ENCODE measurements at places on chromosomes 13 and 19.

GRCh38 chr19:40177286-40178070, 13.7 kb upstream of the MAP3K10 start:
- H3K27me3 ChIP-seq, result no peaks in the 10 kb centered on the region
- no peak overlapping the region for H3K27ac ChIP-seq
- no peak overlapping the region for H3K4me3 ChIP-seq
- no peaks in the 10 kb centered on the region for H3K36me3 ChIP-seq
- DNase-seq, result no peak
- no peaks in the 10 kb centered on the region for H3K4me1 ChIP-seq

GRCh38 chr13:85616275-85616674, 182.9 kb downstream of the SLITRK6 start:
- H3K4me1 ChIP-seq, result no peaks in the 10 kb centered on the region
- no peaks in the 10 kb centered on the region for H3K27me3 ChIP-seq
- no peak overlapping the region for H3K4me3 ChIP-seq
- no peaks in the 10 kb centered on the region for H3K36me3 ChIP-seq

- peaks cover under 1% of the 10 kb centered on the region for H3K27me3 ChIP-seq
- no peak for DNase-seq
- H3K4me3 ChIP-seq, result no peak overlapping the region
- H3K36me3 ChIP-seq, result peaks cover 8% of the 10 kb centered on the region
- H3K27ac ChIP-seq, result no peak overlapping the region
Observed at GRCh38 chr19:53877361-53877766, 4.6 kb upstream of the PRKCG start.

DNA sequence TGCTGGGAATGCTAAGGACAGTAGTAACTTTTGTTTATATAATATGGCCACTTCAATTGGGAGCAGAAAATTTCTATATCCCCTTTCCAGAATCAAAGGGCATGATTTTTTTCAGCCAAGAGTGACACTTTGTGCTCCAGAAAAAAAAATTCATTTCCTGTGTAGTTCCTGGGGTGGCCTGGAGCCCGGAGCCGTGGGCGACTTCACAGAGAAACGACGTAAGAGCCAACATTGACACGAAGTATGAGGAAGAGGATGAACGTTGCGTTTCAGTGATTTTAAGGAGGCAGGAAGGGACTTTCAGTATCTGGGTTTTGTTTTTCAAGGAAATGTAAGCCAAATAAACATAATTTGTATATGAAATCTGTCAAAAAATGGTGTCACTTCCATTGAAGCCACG, 187.6 kb downstream of the STK24 start:
- no peak overlapping the region for H3K4me3 ChIP-seq
- H3K27me3 ChIP-seq, result no peaks in the 10 kb centered on the region
- no peak overlapping the region for H3K27ac ChIP-seq
- DNase-seq, result no peak
- no peaks in the 10 kb centered on the region for H3K4me1 ChIP-seq

DNA sequence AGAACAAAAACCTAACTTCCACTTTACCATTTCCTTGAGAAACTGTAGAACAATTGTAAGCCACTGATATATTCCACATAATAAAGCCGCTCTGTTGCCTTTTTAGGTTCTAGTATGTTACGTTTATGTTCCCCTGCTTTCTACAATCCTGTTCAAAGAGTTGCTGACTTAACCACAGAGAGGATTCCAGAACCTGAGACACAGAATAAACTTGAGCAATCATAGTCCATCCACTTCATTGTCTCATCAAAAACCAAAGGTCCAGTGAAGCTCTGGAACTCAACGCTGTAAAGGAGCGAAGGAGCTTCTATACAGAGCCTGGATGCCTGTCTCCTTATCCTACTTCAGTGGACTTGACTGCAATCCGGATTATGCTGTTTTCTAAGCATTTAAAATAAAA, 4.6 kb downstream of the STARD13 start:
- H3K4me1 ChIP-seq, result peaks cover 45% of the 10 kb centered on the region
- no peak overlapping the region for H3K4me3 ChIP-seq
- H3K27ac ChIP-seq, result peak overlapping the region; percentile 97
- no peak for DNase-seq

DNA sequence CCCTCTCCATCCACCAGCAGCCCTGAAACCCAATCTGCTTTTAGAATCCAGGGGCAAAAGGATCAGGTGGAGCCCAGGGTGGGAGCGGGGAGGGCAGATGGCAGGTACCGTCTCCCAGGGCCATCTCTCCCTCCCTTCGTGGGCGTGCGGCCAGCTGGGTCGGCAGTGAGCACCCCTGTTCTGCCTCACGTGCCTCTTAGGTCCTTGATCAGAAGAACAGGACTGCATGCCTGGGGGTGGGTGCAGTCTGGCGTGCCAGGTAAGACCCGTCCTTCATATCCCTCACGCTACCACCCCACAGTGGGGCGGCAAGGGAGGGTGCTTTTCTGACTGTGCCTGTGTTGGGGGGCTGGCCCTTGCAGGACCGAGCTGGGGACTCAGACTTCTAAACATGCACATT, 2.0 kb downstream of the SLC8A2 start:
- H3K4me3 ChIP-seq, result no peak overlapping the region
- no peak overlapping the region for H3K27ac ChIP-seq
- no peak for DNase-seq
- no peaks in the 10 kb centered on the region for H3K27me3 ChIP-seq
- H3K4me1 ChIP-seq, result no peaks in the 10 kb centered on the region

GRCh38 chr19:32630338-32630737, 44.6 kb downstream of the ANKRD27 start:
- H3K36me3 ChIP-seq, result peaks cover 99% of the 10 kb centered on the region
- no peaks in the 10 kb centered on the region for H3K27me3 ChIP-seq
- no peak overlapping the region for H3K27ac ChIP-seq
- DNase-seq, result no peak
- H3K4me3 ChIP-seq, result no peak overlapping the region
- no peaks in the 10 kb centered on the region for H3K4me1 ChIP-seq

DNA sequence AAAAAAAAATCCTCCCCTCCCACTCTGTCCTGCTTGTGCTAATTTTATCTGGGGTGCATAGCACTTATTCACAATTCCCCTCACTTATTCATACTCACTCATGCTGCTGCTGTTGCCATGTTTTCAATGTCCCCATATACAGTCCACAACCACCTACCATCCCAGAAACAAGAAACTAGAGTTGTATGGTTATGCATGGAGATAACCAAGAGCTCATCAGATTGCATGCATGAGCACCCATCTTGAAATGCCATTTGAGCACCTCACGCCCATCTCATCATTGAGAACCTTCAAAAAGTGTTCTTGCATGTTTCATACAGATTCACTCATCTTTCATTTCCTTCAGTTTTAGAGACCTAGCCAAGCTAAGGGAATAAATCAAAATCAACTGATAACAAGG, 15.1 kb upstream of the N4BP2L2 start:
- no peak overlapping the region for H3K4me3 ChIP-seq
- H3K4me1 ChIP-seq, result no peaks in the 10 kb centered on the region
- no peak overlapping the region for H3K27ac ChIP-seq
- H3K27me3 ChIP-seq, result no peaks in the 10 kb centered on the region

DNA sequence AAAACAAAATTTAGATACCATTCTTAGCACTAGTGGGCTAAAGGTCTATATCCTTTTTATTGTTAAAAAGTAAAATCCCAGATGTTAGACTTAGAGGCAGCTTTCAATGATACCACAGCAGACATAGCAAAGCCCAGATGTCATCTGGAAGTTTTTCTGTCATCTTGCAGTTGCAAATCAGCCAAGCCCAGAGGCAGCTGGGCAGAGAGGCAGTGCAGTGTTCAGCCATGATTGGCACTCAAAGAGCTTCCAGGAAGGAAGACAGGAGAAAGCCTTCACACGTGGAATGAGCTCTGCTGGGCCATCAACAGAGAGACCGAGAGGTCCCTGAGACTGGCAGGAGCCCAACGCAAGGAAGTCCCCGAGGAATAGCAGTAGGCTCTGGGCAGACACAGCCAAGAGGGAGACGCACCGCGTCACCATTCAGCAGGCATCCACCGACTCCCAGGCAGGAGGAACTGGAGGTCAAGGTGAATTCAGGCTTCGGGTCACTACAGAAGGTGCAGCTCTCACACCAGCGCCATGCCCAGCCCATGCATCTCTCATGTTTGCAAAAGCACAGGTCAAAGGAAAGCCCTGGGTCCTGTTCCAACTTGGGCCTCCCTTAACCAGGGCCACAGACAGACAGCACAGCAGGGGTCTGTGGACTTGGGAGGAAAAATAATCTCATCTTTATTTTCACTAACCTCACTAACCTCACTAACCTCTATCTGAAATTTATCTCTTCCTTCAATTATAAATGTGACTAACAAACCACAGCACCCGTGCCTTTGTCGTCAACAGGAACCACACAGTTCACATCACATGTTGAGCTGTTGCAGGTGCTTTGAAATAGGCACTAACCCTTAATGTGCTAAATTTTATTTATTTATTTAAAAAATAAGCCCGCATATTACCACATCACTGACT, 54.9 kb downstream of the TUBGCP3 start:
- peaks cover 5% of the 10 kb centered on the region for H3K36me3 ChIP-seq
- H3K4me3 ChIP-seq, result no peak overlapping the region
- DNase-seq, result no peak
- no peak overlapping the region for H3K27ac ChIP-seq

- DNase-seq, result no peak
- H3K4me3 ChIP-seq, result no peak overlapping the region
- H3K4me1 ChIP-seq, result peaks cover 36% of the 10 kb centered on the region
- H3K27me3 ChIP-seq, result no peaks in the 10 kb centered on the region
- H3K27ac ChIP-seq, result no peak overlapping the region
- no peaks in the 10 kb centered on the region for H3K36me3 ChIP-seq
Observed at GRCh38 chr13:112574834-112575613, 12.9 kb downstream of the TUBGCP3 start.

DNA sequence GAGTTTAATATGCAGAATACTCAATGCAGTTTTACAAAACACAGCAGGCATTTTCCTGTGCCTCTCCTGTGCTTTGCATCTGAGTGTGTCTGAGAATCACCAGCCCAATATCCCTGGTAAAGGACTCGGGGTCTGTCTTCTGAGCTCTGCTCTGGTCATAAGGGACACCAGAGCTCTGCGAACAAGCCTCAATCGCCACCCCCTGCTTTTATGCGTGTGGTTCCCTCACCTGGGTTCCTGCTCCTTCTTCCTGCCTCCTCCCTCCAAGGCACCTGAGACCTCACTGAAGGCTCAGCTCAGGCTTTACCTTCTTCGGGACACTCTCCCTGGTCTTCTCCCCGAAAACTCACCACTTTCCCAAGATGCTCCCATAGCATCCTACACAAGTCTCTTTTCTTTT, 84.5 kb downstream of the EFNB2 start:
- H3K36me3 ChIP-seq, result no peaks in the 10 kb centered on the region
- no peaks in the 10 kb centered on the region for H3K4me1 ChIP-seq
- no peak overlapping the region for H3K4me3 ChIP-seq
- no peaks in the 10 kb centered on the region for H3K27me3 ChIP-seq
